ENCODE measurements at places on chromosomes 13 and 19.

GRCh38 chr13:108212886-108213285 lies 2.5 kb downstream of the LIG4 start:
- DNase-seq: no peak

GRCh38 chr13:23450340-23451046 lies 17.0 kb upstream of the SACS start:
- no peak for DNase-seq

DNA sequence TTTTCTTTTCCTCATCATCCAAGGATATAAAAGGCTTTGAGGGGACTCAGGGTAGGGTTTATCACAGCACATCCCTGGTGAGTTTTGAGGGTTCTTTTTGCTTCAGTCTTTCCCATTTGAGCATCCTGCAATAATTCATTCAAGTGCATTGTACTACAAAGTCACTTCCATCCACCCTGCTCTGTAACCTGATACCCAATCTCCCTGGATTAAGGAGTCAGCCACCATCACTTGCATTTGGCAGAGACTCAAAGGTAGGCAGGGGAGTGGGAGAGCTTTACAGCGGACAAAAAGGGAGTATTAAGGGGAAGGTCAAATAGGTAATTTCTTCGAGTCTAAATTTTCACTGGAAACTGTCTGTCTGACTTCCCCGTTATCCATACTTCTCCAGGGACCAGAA lies 216.1 kb upstream of the TMTC4 start:
- DNase-seq: no peak

DNA sequence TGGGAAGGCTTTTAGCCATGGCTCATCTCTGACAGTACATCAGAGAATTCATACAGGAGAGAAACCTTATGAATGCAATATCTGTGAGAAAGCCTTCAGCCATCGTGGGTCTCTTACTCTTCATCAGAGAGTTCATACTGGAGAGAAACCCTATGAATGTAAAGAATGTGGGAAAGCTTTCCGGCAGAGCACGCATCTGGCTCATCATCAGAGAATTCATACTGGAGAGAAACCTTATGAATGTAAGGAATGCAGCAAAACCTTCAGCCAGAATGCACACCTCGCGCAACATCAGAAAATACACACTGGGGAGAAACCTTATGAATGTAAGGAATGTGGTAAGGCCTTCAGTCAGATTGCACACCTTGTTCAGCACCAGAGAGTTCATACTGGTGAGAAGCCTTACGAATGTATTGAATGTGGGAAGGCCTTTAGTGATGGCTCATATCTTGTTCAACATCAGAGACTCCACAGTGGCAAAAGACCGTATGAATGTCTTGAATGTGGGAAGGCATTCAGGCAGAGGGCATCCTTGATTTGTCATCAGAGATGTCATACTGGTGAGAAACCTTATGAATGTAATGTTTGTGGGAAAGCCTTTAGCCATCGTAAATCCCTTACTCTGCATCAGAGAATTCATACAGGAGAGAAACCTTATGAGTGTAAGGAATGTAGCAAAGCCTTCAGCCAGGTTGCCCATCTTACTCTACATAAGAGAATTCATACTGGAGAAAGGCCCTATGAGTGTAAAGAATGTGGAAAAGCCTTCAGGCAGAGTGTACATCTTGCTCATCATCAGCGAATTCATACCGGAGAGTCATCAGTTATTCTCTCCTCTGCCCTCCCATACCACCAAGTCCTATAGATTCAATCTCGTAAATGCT lies 10.7 kb downstream of the ZNF470 start:
- DNase-seq: no peak

DNA sequence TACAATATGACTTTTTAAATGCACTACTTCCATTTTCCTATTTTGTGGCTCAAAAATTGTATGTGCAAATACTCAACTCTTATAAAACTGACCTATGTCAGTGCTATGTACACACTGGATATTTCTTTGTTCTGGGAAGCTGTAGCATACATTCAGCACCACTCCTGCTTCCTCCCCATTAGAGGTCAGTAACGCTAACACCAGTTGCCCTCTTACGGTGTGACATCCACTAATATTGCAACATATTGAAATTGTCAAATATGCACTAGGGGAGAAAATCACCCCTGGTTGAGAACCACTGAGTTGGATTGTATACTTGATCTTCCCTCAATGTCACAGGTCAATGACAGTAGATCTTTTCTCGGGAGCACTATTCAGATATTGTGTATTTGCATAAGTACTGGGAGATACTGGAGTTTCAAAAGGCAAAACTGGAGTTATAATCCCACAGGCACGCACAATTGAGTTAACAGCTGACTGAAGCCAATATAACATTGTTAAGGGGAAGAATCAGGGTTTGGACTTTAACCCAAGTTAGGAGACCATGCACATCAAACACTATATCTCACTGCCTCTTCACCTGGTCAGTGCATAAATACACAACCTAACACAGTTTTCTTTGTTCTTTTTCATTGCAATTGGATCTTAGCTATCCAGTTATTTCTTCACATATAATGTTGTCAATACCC lies 1276.5 kb upstream of the MIR17HG start:
- no peak for DNase-seq

- DNase-seq: no peak
These were observed 22.8 kb upstream of the CD70 start for GRCh38 chr19:6613711-6614110.

- DNase-seq: no peak
These were observed 671.6 kb downstream of the DIAPH3 start for GRCh38 chr13:59492030-59492636.

DNA sequence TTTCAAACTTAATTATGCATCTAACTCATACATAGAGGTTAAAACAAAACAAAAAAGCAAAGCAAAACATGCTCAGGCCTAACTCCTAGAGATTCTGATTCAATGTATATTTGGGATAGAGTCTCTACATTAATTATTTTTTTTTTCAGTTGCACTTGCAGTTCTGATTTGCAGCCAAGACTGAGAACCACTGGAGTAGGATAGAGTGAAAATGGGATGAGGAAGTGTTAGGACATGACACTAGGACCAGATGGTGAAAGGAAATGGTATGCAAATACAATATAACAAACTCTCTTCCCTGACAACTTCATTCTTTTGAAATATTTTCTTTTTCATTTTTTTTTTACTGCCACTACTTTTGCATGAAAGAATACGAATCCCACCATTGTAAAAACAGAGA lies 1.8 kb downstream of the CCDC122 start:
- peak; percentile 22 for DNase-seq

DNA sequence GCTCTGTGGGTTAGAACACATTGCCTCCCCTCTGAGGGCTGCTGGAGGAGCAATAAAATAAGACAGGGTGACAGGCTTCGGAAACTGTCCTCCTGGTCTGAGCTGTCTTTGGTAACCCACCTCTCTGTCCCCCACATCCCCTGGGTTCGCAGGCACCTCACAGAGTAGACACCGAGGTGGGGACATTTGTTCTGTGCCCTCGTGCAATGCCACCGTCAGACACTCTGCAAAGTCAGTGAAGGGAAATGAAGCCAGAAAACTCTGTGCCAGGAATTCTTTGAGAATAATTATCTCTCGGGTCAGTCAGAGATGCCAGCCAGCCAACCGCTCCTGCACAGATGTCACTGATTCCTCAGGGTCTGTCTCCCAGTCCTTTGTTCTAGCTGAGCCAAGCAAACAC lies 493.6 kb downstream of the FOXO1 start:
- no peak for DNase-seq

DNA sequence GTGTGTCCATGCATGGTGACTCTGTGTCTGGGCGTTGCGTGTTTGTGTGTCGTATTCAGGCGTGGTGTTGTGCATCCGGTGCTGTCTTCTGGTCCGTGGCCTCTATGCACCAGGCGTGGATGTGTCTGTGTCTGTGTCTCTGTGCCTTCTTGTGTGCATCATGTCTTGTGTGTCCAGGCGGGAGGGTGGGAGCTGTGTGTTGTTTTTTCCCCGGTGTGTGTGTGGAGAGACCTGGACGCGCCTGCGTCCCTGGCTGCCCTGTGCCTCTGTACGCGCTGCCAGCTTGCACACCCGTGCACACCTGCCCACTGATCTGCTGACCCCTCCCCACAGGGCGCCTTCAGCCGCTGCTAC lies 1.1 kb downstream of the PLK5 start:
- no peak for DNase-seq

DNA sequence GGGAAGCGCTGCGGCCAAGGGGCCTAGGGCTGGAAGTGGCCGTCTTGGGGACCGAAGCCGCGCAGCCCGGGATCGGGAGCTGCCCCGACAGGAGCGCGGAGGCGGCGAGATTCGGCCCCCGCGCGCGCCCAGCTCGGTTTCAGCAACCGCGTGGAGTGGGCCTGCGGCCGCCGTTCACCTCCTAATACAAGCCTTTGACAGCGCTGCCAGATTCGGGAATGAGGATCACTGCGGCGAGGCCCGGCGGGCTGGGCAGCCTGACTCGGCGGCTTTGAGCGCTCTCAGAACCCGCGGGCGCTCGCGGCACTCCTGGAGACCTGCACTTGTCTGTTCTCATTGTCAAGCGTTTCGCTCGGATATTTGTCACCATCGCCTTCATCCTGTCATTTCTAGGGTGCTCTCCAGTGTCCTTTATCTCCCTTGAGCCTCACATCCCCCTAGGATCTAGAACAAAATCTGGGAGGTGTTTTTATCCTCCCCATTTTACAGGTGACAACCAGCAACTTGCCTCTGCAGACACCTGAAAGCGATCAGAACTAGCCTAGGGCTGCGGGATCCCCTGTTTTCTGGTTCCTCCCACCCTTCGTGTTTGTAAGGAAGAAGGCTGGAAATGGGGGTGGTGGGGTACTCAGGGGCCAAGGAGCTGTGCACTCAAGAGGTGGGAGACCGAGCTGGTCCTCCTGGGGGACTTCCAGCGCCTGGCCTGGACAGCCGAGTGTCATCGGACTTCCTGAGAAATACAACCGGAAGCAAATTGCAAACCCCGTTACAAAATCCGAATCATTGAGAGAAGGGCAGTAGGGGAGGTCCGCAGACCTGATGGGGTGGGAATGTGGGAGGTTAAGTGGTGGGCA lies 1.5 kb upstream of the CDX2 start:
- DNase-seq: no peak

DNA sequence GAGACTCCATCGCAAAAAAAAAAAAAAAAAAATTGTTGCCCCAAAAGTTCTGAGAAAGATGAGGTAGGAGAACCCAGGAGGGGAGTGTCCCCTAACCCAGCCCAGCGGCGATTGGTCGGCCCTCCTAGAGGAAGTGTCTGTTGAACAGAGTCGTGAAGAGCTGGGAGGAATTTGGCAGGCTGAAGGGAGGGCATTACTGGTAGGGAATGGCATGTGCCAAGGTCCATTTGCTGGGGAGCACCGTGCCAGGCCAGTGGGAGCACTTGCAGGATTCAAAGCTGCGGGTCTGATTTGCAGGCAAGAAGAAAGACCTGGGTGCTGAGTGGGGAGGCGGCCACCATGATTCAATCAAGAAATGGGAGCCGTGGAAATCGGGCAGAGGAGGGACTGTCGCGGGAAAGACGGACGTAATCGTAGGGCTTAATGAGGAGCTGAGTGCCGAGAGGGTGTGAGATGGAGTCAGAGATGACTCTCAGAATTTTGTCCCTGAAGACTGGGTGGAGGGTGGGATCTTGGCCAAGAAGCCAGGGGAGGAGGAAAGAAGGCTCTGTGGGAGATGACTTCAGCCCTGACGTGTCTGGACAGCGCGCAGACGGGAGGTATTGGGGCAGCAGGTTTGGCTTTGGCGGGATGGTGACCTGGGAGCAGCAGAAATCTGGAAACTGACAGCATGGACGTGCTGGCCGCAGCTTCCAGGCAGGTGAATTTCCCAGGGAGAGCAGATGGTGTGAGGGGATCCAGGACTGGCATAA lies 15.4 kb downstream of the CERS4 start:
- DNase-seq: no peak
